ENCODE measurements at places on chromosomes 2 and 18.

DNA sequence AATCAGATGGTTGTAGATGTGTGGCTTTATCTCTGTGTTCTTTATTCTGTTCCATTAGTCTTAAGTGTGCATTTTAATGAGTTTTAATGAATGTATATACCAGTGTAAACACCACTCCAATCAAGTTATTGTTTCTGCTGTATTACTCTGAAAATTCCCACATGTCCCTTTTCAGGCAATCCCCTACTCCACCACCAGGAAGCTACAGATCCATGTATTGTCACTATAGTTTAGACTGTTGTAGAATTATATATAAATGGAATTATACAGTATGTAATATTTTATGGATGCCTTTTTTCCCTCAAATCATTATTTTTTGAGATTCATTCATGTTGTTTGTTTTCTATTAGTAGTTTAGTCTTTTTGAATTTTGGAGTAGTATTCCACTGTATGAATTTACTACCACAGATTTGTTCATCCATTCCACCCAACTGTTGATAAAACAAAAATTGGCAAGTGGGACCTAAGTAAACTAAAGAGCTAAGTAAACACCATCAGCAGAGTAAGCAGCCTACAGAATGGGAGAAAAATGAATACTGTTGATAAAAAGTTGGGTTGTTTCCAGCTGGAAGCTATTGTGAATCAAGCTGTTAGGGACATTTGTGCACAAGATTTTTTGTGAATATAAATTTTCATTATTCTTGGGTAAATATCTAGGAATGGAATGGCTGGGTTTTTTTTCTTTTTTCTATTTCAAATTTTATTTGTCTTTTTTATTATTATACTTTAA lies 262.0 kb downstream of the CAMKMT start:
- DNase-seq: no peak

DNA sequence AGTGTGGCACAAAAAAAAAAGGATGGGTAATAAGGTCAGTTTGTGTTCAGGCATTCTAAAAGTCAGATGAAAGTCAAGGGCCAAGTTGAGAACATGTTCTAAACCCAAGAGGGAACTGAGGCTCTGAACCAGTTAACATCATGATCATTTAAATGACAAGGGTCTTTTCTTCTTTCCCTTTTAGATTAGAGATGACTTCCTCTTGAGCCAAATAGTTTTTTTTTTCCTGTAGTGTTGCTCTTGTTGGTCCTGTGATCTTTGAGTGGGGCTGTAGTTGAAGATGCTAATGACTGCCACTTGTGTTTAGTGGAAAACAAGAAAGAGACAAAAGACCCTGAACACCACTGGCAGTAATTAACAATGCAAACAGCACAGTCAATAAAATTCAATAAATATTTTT lies 482.7 kb upstream of the SYT4 start:
- no peak for DNase-seq

DNA sequence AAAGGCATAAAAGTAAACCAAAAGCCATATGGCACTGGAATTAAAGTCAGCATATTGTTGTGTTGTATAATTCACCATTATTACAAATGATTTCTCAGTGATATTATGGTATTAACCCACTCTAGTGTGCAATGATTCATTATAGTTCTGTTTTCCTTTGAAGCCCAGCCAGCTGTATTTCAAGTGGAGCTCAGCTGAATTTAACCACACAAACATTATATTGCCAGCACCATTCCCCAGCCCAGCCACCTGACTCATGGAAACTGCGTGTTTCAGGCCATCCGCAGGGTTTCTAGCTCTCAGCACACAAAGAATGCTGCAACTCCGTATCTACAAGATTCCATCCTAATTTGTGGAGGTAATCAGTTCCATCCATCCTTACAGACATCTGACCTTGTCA lies 166.8 kb upstream of the CHAC2 start:
- no peak for DNase-seq

DNA sequence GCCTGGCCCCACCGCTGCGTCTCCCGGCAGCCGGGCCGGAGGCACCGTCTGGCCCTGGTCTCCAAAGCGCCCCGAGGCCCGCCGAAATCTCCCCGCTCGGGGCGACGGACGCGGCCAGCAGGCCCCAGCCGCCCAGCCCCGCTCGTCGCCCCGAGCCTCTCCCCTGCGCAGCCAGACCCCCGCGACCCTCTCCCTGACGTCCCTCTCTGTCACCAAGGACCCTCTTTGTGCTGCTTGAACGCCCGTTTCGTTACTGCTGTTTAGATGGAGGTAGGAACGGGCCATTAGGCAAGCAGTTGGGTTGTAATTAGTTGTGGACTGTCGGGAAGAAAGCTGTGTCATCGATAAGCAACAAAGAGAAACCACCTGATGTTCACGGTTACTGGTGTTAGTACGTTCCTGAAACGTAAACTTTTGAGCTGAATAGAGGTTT lies 686 bp downstream of the UBXN4 start:
- peak; percentile 29 for DNase-seq

DNA sequence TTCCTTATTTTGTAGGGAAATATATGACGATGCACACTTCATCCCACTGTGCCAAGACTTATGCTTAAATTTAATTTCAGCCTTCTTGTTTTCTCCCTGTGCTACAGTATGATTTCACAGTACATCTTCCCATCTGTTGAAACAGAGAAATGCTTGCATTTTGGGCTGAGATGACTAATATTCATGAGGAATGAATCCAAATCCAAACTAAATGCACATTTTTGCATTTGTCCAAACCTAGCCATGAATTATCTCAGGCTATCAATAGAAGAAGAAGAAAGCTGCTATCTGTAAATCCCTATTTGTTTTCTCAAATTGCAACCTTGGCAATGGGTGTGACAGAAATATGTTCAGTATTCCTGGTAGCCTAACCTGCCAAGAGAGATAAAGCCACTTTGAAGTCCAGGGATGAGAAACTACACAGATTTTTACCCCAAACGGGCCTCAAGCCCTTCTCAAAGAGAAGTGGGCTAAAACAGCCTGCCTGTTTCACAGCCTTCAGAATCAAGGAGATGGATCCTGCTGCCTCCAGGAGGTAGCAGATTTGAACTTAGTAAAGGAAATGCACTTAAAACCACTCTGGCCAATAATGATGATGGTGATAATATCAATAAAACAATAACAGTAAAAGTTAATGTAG lies 306.9 kb upstream of the NT5C1B start:
- no peak for DNase-seq

- DNase-seq: no peak
Measured at GRCh38 chr2:198975779-198976178, 482.0 kb downstream of the SATB2 start.

DNA sequence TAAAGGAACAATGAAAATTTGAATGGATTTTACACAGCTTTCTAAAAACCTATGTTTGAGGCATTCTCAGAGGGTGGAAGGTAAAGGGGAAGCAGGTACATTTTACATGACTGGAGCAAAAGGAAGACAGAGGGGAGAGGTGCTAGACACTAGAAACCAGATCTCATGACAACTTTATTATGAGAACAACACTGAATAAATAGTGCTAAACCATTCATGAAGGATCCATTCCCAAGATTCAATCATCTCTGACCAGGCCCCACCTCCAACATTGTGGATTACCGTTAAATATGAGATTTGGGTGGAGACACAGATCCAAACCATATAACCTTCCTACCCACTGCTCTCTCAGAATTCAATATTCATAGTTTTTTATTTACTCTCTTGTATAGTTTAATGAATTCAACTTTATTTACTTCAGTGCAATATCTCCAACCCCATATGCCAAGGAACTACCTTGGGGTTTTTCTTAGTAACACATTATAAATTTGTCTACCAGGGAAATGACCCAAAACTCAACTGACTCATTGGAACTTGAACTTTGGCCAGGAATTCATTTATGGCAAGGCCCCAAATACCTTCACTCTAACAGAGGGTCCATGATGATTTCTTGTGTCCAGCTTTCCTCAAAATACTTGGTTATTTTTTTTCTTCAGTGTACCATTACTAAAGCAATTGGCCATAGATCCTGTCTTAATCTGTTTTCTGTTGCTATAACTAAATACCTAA lies 317.8 kb downstream of the GULP1 start:
- DNase-seq: peak; percentile 31

GRCh38 chr18:5969989-5970403 lies 74.7 kb upstream of the TMEM200C start:
- no peak for DNase-seq

DNA sequence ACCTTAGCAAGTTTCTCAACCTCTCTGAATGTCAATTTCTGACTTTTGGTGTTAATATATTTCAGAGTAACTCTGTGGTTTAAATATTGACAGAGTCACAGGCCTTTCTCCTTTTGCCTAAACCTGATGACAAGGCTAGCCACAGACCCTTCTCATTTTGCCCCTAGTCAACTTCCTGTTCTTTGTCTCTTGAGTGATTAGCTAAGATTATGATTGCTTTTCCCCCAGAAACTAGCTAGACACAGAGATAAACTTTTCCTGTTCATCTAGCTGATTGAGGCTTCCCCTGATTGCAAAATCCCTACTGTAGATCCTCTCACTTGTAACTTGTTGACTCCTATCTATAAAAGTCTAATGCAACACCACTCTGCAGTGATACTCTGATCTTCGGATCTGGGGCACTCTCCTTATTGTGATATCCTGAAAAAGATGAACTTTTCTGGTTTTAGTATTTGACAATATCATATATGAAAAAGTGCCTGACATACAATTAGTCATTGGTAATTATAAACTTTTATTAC lies 241.4 kb downstream of the ZNF385B start:
- no peak for DNase-seq

DNA sequence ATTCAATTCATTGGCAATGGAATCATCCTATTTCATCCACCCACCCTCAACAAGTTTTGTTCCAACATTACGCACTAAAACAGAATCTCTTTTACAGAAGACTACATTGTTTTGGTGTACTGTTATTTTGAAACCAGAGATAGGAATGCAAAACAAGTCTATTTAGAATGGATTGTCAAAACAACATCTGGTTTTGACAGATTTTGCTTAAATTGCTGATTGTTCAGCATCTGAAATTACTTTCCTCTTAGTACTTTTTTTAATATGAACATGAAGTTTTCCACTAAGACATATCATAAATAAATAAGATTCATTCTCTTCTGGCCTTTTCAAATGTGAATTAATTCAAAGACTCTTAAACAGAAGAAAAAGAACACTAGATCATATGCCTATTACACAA lies 323.9 kb upstream of the TFPI start:
- no peak for DNase-seq

- no peak for DNase-seq
Measured at GRCh38 chr18:58865033-58865590, 435 bp downstream of the ZNF532 start.

GRCh38 chr2:201781557-201782051 lies 871 bp upstream of the ALS2 start:
- no peak for DNase-seq

DNA sequence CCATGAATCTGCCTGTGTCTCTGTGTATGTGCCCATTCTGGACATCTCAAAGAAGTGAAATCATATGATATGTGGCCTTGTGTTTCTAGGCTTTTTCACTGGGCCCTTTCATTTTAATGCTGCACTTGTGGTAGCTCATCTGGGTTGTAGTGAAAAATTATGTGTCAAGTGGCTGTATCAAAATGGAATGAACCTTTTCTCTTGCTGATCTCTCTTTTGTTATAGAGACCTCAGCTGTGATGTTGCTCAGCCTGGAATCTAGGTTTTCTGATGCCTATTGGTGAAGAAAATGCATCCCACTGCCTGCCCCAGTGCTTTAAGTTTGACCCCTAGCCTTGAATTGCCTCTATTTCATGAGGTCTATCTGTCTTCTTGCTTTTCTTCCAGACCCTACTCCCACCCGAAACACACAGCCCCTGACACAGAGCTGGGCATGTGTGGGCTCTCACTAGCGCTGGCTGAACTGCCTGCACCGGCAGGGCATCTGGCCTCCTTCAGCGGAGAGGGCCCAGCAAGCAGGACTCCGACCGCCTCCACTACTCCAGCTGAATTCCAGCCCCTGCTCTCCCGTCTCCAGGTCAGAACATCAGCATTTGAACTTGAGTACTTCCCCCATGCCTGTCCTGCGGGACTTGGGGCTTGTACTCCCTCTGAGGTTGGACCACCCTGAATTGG lies 175.8 kb upstream of the MSH6 start:
- no peak for DNase-seq

GRCh38 chr2:18384242-18384641 lies 176.2 kb downstream of the RDH14 start:
- no peak for DNase-seq

GRCh38 chr2:232908695-232909094 lies 38.6 kb downstream of the SNORC start:
- DNase-seq: no peak

DNA sequence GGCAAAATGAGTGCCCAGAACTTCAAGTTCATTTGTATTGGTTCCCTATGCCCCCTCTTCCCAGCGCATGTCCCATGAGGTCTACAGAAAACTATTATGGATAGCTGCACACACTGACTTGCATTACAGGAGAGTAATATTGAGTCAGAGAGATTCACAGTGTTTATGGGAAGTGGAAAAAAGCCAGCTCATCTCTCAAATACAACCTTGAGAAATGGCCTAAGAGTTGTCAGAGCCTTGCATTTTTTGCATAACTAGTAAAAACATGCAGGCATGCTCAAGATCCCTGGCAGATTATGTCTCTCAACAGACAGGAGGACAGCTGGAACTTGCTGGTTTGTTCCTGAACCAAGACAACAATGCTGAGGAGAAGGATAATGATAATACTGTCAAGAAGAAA lies 1292.8 kb downstream of the DSC3 start:
- no peak for DNase-seq

GRCh38 chr2:2567776-2568175 lies 236.7 kb upstream of the MYT1L start:
- DNase-seq: no peak

- DNase-seq: no peak
Measured at GRCh38 chr2:70994009-70994698, 519 bp downstream of the TEX261 start.
